Stimulated activated CD8-positive, alpha-beta memory T cell treated with anti-CD3 and anti-CD28 coated beads, Interleukin-12 subunit alpha, Interleukin-12 subunit beta, amount 100 ng/mL, for 1 hour (primary cell): ENCODE measurements at places on chromosomes 16 and 17.

DNA sequence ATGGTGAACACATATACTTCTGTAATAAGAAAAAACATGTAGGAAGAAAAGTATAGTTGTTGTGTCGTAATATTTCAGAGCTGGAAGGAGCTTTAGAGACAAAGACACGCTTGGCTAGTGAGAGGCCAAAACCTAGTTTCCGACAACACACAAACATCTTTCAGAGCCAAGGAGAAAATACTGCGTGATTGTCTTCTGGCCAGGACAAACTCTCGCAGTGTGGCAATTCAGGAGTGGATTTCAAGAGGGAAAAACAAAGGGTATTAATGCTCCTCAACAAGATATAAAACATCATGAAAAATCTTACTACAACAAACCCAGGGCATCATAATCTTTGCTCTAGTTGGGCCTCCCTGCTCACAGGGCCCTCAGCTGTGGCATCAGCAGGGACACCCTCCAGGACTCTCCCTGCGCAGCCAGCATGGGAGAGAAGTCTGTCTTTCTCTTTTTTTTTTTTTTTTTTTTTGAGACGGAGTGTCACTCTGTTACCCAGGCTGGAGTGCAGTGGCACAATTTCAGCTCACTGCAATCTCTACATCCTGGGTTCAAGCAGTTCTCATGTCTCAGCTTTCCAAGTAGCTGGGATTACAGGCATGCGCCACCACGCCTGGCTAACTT, 66.4 kb downstream of the CYB5B start:
- DNase-seq, result no peak

DNA sequence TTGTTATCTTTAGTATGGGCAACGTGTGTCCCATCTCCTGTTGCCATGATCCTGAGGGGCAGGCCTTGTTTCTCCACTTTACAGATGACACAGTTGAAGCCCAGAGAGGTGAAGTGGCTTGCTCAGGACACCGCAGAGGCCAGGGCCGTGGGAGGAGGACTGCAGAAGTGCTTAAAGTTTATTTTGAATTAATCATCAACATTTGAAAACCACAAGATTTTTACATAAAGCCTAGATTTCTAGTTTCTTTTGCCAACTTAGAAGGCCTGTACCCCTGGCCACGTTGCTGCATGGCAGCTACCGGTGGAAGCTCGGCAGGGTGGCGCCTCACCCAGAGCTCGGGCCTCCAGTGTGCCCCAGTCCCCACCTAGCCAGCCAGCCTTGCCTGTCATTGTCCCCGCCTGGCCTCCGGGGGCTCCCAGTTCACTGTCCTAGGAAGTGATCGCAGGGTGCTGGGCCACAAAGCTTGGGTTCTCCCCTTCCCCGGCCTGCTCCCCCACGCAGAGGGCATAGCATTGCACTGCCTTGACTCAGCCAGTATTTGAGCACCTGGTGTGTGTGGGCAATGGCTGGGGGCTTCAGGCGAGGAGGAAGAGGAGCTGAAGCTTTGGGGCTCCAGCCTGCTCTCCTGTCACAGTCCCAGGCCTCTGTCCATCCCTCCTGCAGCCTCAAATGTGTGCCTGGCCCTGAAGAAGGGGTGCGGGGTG, 14.8 kb upstream of the ADCY7 start:
- DNase-seq, result no peak

- DNase-seq, result no peak
These were observed 28.2 kb downstream of the ANKFY1 start for GRCh38 chr17:4235372-4236279.

- DNase-seq, result no peak
These were observed 3.9 kb upstream of the FSCN2 start for GRCh38 chr17:81524039-81524864.

DNA sequence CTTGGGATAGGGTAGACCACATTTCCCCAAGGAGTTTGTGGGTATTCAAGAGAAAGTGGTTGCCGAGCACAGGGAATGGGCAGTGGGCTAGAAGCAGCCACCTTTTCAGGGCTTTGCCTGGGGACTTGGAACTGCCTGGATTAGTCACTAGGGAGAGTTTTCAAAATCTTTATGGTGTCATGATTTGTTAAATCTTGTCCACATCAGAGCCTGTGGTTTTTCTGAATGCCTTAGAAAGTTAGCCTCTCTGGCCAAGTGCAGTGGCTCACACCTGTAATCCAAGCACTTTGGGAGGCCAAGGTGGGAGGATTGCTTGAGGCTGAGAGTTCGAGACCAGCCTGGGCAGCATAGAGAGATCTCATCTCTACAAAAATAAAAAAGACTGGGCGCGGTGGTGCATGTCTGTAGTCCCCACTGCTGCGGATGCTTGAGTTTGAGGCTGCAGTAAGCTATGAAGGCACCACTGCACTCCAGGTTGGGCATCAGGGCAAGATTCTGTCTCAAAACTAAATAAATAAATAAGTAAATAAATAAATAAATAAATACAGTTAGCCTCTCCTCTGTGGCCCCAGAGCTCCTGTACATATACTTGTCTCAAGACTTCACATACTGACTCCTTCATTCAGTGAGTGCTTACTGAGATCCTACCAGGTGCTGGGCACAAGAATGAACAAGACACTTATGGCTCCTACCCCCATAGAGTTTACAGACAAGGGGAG, 76.3 kb upstream of the HNF1B start:
- DNase-seq, result no peak

DNA sequence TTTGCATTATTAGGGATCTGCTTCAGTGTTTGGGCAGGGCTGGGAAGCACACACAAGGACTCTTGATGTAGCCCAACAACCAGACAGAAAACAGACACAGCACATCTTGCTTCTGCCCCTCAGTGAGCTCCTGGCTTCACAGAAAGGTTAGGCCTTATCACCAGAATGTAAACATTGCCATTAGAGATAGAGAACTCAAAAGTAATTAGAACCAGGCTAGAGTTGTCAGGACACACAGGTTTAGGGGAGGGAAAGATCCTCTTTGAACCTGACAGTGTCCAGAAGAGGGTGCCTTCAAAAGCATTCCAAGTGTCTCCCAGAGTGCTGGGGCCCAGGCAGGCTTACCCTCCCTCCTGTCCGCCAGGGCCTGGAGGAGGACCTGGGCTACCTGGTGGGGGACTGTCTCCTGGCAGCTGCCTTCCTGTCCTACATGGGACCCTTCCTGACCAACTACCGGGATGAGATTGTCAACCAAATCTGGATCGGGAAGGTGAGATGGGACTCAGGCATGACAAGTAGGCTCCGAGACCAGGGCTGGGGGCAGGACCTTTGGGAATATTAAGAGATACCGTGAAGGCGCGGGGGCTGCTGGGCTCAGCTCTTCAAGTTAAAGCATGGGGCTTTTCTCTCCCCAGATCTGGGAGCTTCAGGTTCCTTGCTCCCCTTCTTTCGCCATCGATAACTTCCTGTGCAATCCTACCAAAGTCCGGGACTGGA, 16.9 kb upstream of the KDM6B start:
- no peak for DNase-seq

GRCh38 chr17:10614536-10615155, 42.5 kb downstream of the MYH3 start:
- DNase-seq, result no peak
